Vein endothelial cell (primary cell): ENCODE measurements at places on chromosomes 3 and 15. TPM values are rescaled to one million over a fixed set of nuclear protein-coding genes. Genes with fewer than 3 reads are reported as not detected.

The ZNF860 gene
- total RNA-seq: 0.98 and 4.0 TPM in 2 replicates

The FEM1B gene
- 39.8 and 41.5 TPM in 2 replicates for total RNA-seq

The BUB1B gene
- total RNA-seq: 14.0 and 28.1 TPM in 2 replicates

The SOX14 gene
- not detected in 2 replicates for total RNA-seq

The MST1 gene
- total RNA-seq: 2.6 and 3.9 TPM in 2 replicates
